Astrocyte (in vitro differentiated cells and primary cell): ENCODE measurements at places on chromosomes 5 and 9.

DNA sequence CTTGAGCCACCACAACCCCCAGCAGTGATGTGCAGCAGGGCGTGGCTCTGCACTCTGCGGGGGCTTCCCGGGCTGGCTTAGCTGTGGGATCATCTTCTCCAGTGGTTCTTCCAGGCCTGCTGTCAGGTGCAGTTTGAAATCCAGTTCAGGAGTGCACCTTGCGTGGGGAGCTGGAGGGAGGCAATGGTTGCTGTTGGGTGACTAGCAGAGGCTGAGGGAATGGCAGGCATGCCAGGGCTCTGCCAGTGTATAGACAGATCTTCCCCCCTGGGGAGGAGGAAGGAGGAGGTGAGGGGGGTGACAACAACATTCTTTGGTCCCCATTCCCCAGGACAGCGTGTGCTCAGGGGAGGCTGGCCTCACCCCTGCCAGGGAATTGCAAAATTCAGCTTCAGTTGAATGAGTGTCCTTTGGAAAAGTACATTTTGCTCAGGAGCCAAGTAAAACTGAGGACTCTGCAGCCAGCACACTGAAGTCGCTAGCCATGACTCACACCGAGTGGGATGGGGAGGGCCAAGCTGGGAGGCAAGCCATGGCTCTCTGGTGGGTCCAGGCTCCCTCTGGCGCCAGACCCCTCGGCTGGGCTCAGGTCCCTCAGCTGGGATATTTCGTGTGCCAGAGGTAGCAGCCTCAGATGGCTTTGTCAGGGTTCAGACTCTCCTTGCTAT, 35.0 kb downstream of the ERGIC1 start:
- DNase-seq, result peak; percentile 92

GRCh38 chr5:104186510-104186909, 623.9 kb upstream of the NUDT12 start:
- DNase-seq, result no peak

DNA sequence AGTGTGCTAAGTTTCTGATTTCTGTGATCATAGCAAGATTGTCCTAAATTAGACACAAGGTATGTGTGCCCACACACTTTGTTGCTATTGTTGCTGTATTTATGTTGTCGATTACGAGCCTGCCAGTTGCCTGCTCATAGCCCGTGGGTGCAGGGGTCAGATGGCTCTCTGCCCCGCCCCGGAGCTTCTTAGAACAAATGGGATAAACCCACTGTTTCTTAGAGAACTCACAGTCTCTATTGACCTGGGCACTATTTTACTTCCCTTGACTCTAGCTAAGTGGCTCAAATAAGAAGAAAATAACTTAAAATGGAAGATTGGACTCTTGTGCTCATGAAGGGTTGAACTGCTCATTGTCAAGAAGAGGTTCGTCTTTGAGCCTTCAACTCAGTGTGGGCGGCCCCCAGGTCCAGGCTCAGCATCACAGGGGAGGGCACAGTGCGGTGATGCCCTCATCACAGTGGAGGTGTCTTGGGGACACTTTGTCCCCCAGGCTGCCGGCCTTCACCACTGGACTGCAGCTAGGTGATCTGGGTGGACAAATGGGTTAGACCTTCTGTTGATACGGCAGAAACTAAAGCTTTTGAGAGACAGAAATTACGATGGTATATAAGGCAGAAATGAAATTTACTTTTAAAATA, 155.5 kb downstream of the TENT4A start:
- no peak for DNase-seq

DNA sequence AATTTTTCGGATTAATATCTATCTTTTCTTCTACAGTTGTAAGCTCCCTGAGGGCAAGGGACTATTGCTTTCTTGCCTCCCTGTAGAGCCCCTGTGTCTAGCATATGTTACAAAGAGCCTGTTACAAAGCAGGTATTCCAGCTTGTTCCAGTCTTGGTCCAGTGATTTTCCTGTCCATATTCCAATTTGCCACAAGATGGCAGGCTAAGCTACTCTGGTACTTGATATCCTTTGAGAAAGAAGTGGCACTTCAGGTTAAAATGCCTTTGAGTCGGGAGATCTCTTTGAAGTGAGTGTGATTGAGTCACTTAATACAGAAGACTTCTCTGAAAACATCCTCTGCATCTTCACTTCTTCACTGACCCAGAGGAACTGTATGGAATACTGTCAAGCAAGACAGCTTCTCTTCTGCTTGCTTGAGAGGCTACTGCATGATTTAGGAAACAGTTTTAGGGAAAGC, 24.5 kb downstream of the CAVIN4 start:
- DNase-seq, result peak; percentile 27

- DNase-seq, result no peak
Measured at GRCh38 chr5:2725980-2726765, 25.3 kb downstream of the IRX2 start.

DNA sequence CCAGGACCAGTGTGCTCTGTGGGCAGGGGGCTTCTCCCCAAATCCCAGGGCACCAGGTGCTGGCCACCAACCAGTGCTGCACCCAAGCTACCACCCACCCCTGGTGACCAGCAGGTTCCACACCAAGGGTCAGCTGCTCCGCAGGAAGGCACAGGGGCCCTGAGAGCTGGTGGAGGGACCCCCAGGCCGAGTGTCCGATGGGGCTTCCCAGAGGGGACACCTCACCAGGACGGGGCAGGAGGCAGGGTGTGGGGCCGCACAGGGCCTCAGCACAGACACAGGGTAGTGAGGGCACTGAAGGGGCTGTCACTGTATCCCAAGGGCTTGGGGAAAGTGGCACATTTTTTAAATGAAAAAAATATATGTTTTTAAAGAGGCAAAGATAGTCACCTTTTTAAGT, 18.1 kb downstream of the LCN9 start:
- DNase-seq, result no peak

DNA sequence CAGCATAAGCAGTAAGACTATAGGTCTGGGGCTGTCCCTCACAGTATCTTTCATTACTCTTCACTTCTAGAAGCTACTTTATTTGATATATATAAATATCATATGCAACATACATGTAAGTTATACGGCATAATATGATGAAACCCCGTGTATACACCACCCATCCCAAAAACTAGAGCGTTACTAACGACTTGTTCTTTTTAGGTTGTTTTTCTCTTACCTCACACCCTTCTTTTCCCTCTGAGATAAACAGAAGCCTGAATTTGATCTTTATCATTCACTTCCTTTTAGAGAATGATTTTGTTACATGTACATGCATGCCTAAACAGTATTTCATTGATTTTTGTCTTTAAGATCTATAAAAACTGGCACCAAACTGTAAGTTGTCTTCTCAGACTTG, 3.7 kb downstream of the TRMO start:
- no peak for DNase-seq

DNA sequence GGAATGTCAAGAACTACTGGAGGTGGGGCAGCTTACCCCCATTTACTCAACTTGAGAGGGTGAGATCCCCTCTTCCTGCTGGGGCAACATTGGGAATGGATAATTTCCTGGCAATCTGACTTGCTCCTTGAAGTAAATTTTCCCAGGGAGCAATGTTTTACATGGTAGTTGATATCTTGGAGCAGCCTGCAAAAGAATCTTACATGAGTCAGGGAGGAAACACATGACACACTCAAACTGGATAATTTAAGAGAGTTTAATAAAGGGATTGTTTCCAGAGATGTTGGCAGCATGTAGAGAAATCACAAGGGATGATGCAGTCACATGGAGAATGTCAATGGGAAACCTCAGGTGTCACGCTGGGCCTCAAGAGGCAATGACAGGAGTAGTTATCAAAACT, 212.5 kb downstream of the GAS1 start:
- DNase-seq, result peak; percentile 84

DNA sequence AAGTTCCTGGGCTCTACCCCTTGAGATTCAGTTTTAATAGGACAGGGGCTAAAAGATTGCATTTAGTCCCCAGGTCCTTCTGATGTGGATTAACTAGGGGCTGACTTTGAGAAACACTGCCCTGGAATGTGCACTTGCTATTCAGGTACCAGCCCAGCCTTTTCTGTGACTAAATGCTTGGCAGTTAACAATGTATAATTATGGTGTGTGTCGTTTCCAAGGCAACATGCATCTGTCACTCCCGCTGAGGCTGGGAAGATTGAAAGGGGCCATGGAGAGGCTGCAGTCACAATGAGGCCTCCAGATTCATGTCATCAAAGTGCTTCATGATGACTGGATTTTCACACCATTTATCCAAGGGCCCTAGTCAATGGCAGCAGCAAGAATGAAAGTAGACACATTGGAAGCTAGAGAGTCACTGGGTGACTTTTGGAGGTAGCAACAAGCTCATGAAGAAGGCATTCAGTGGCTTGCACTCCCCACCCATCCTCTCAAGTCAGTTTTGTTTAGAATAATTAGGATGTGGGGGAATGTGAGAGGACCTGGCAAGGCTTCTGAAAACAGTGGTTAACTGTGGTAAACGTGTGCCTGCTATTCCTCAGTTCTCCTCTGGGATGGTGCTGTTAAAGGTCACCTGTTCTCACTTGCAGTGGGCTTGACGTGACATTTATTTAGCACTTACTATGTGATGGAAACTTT, 28.3 kb downstream of the RAI14 start:
- DNase-seq, result peak; percentile 81
